Type B pancreatic cell (in vitro differentiated cells): ENCODE measurements at places on chromosomes 3 and 15.

- H3K4me1 ChIP-seq, result peaks cover 38% of the 10 kb centered on the region
- DNase-seq, result no peak
- H3K27ac ChIP-seq, result peak overlapping the region; percentile 85
- H3K4me3 ChIP-seq, result peak overlapping the region; percentile 45
- H3K27me3 ChIP-seq, result no peaks in the 10 kb centered on the region
- H3K36me3 ChIP-seq, result no peaks in the 10 kb centered on the region
These were observed 148.8 kb upstream of the TBL1XR1 start for GRCh38 chr3:177345973-177346503.

DNA sequence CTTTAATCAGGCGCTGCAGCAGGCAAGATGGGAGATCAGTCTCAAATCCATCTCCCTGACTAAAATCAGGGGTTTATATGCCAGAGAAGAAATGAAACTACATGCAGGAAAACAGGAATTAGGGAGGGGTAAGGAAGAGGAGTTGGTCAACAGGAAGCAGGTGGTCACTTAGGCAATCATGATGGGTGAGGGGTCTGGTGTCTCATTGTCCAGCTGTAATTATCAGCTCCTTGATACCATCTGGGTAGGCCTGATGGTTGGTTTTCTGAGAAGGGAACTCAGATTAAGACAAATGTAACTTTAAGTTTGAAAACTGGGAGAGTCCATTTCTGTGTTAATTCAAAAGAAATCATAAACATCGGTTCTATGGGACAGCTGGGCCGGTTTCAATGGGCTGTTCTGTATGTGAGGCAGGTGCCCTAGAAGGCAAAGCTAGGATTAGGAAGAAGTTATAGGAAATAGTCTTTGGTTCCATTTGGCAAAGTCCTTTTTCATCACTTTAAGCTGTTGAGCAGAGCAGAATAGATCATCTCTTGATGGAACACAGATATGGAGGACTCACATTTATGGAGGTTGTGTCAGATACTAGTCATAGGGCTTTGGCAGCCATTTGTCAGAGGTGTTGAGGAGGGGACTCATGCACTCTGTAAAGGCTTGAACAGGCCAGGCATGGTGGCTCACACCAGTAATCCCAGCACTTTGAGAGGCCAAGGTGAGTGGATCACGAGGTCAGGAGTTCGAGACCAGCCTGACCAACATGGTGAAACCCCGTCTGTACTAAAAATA is 149.4 kb downstream of the VGLL4 start:
- no peak for DNase-seq
- peaks cover 21% of the 10 kb centered on the region for H3K36me3 ChIP-seq
- no peak overlapping the region for H3K4me3 ChIP-seq
- H3K27me3 ChIP-seq, result no peaks in the 10 kb centered on the region
- H3K27ac ChIP-seq, result no peak overlapping the region
- peaks cover 25% of the 10 kb centered on the region for H3K4me1 ChIP-seq

DNA sequence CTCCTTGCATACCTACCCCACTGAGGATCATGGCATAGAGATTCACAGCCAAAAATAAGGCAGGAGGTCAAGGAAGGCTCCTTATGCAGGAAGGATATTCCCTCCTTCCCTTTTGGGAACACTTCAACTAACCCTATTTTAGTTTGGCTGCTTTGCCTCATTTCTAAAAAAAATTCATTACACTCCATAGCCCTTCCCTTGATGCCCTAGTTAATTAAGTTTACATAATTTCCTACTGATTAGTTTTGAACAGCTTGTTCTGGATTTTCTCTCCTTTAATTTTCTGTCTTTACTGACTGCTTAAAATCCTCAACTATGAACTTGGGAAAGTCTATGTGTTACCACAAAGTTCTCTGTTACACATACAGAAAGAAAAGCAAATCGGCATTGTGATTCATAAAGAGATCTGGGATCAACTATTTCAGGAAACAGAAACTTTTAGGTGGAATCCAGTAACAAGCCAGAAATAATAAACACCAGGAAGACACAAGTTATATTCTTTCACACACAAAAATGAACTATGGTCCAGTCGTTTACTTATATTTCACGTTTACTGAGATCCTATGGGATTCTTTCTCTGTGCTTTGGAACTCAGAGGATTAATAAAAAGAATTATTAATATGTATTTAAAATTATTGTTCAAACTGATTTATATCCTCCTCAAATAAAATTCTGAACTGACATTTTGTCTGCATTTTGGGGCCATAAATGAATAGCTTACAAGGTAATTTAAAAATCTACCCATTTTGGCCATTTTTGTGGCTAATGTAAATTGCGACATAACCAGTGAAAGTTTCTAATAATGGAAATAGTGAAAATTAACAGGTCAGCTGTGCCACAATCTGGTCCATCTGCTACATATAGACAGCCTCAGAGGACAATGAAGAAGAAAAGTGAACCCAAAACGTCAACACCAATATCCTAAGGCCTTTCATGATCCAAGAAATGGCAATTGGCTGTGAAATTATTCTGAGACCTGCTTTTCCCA is 113.8 kb downstream of the FRMD5 start:
- no peak overlapping the region for H3K4me3 ChIP-seq
- no peak overlapping the region for H3K27ac ChIP-seq
- H3K4me1 ChIP-seq, result no peaks in the 10 kb centered on the region
- DNase-seq, result no peak
- H3K27me3 ChIP-seq, result no peaks in the 10 kb centered on the region

GRCh38 chr3:177934001-177934891 is 602.0 kb upstream of the KCNMB2 start:
- peaks cover 3% of the 10 kb centered on the region for H3K27me3 ChIP-seq
- peaks cover 41% of the 10 kb centered on the region for H3K4me1 ChIP-seq
- peak overlapping the region; percentile 44 for H3K4me3 ChIP-seq
- peaks cover 5% of the 10 kb centered on the region for H3K36me3 ChIP-seq
- no peak for DNase-seq
